Stimulated activated CD4-positive, alpha-beta T cell treated with anti-CD3 and anti-CD28 coated beads, Interleukin-1b, Interleukin-23, amount 100 ng/mL, for 1 hour (primary cell): ENCODE measurements at places on chromosomes 12 and 14.

DNA sequence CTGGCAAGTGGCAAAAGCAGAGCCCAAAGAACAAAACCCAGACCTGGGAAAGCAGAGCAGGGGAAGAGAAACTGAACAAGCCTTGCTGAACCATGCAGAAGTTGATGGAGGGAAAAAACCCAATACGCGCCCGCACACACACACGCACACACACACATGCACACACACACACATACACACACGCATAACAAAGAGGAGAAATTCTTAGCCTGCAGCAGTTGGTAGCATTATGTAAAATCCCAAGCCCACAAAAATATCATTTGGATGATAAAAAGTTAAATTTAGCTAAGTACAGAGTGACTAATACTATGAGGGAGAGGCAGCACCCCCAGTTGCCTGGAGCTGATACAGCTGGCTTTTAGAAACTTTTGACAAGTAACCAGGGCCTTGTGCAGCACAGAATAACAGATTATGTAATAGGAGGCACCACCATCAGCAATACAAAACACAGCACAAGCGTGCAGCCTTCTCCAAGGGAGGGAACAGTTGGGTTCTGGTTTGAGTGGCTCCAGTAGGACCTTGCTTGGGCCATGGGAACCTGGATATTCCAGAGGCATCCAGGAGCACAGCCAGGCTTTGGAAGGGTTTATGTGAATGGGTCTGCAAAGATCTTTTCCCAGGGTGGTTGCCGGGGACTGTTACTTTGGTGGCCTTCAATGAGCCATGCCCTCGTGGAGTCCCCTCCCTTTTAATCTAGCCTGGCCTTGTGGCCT is 35.3 kb downstream of the PITPNM2 start:
- no peak for DNase-seq

- DNase-seq, result no peak
Measured at GRCh38 chr14:75344411-75344810, 65.8 kb downstream of the FOS start.

DNA sequence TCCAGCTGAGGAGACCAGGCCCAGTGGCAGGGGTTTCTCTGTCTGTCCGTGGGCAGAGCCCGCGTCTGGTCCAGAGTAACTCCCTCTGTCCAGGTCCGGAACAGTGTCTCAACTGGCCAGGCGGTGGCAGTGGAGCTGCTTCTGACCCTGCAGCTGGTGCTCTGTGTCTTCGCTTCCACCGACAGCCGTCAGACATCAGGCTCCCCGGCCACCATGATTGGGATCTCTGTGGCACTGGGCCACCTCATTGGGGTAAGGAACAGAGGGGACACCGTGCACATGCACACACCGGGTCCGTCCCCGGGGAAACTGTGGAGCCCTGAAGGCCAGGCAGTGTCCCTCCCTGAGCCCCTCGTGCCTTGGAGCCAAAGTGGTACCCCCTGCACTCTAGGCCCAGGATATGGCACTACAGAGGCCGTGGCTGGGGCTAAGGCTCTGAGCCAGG is 1.5 kb downstream of the AQP6 start:
- no peak for DNase-seq

DNA sequence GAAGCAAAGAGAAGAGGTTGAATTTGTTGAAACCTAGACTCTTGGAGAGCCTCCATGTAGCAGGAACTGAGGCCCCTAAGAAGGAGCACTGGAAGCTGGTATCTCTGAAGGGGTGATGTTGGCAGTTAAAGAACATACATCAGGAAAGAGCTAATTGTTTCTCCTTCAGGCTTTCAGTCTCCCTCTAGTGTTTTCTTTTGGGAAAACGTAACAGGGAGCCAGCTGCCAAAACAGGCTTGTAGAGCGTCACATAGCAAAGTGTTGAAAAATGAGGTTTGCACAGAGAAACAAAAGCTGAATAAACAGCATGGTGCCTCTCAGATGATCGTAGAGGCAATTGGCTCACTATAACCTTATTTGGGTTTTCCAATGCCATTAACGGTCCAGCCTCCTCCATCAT is 46.9 kb upstream of the CAND1 start:
- no peak for DNase-seq

DNA sequence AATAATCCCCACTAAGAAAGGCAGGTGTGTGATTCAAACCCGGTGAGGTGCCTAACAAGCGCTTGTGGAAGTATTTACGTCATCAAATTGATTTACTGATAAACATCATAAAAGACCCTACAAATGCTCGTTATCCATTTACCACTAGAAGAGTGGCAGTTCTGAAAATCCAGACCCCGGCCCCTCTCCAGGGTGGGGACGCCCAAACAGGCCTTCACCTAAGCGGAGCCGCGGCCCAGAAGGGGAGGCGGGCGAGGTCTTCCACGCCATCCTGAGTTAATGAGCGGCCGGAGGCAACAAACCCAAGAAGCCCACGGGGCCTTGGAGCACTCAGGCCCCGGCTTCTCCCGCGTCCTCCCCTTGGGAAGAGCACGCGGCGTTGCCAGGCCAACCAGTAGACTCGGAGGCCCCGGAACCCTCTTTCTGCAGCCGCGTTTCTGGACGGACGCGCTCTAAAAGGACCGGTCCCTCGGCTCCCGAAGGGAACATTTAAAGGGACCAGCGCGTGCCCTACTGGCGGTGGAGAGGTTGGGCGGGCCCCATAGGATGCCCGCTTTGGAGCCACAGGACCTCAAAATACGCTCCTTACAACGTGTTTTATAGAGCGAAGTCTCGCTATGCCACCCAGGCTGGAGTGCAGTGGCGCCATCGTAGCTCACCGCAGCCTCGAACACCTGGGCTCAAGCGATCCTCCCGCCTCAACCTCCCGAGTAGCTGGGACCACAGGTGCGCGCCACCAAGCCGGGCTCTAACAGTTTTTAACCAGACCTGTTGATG is 3.5 kb downstream of the PTPN21 start:
- no peak for DNase-seq

DNA sequence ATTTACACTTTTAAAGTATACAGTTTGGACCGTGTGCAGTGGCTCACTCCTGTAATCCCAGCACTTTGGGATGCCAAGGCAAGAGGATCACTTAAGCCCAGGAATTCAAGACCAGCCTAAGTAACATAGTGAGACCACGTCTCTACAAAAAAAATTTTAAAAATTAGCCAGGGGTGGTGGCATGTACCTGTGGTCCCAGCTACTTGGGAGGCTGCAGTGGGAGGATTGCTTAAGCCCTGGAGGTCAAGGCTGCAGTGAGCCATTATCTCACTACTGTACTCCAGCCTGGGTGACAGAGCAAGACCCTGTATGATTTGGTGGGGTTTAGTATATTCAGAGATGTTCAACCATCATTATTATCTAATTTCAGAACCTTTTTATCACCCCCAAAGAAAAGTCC is 4.7 kb downstream of the EIF4B start:
- DNase-seq, result no peak

- DNase-seq, result no peak
Measured at GRCh38 chr12:116609319-116610114, 50.3 kb downstream of the MAP1LC3B2 start.

DNA sequence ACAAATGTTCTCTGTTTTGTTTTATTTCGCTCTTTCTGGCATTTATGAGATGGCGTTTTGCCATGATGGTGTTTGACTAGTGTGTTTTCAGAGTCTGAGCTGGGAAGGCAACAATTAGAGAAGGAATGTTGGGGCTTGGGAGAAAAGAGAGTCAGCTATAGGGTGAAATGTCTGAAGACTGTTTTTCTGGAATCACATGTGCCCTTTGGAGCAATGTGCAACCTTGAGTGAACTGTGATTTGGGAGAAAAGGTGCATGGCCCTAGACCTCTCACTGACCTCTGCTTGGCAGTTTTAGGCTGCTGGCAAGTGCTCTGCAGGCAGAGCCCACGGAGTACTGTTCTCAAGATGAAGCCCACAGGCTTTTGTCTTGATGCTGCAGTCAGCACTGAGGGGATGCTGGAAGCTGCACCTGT is 379.9 kb upstream of the PDE3A start:
- DNase-seq, result no peak

DNA sequence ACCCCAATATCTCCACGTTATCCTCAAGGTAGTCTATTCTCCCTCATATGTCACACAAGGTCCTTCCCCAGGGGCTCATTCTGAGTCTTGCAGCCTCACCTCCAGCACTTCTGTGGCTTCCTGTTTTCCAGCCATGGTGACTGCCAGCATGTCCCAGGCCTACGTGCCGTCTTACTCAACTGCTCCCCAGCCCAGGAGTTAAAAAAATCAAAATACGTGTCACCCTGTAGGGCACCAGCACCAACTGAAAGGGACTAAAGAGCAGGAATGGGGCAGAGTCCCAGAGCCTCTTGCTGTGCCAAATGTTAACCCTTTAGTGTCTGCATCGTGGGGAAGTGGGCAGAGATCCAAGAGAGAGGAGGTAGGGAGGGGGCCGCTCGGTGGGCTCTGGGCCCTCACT is 37.0 kb upstream of the MED13L start:
- DNase-seq, result no peak

DNA sequence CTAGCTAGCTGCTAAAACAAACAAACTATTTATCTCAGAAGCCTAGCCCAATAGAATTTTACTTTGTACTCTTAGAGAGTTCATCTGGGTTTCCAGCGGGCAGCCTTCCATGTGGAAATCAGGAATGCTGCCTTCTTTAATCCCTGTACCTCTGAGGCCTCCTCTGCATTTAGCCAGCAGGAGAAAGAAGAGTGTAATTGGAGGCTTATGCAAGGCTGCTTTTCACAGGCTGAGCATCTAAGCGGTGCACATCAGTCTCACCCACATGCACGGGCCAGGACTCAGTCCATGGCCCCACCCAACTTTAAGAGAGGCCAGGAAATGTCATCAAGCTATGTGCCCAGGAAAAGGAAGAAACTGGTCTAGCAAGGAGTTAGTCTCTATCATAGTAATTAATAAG is 14.0 kb upstream of the PTGDR start:
- DNase-seq, result no peak

DNA sequence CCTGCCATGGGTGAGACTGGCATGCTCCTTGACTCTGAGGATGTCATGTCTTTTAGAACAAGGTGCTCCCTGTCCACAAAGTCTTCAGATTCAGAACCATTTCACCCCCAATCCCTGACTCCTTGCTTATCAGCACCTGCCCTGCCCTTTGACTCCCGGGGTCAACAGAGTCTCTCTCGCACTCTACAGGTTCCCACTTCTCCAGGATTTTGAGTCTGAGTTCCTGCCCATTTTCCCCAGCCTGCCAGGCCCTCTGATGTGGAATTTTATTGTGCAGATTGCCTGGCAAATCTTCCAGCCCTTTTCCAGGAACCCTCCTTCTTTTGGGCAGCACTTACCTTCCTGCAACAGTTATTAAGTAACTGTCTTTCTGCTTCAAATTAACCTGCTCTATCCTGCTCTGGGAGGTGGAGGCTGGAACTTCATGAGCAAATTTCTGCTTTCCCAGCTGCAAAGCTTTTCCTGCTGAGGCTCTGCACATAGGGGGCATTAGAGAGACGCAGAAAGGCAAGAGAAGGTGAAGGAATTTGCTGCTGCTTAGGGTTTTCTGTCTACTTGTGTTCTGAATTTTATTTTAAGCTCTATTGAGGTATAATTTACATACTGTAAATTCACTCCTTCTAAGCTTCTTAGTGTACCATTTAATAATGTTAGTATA is 259.1 kb downstream of the PCNX1 start:
- DNase-seq, result no peak

DNA sequence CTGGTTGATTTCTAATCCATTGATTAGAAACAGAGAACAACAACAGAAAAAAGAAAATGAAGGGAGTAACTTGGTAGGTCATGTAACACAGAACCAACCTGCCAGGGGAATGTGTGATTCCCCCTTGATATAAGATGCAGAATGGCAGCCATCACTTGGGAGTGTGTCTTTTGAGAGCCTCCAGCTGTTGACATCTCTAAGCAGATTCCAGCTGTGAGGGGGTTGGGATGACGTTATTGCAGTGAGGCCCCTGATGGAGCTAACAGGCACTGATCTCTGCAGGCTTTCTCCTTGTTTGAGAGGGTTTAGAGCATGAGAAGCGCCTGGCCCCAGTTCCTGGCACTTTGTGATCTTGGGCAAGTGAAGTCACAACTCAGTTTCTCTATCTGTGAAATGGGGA is 124.9 kb downstream of the PELI2 start:
- no peak for DNase-seq

- DNase-seq, result no peak
Measured at GRCh38 chr14:32072676-32073075, 4.4 kb upstream of the ARHGAP5 start.

DNA sequence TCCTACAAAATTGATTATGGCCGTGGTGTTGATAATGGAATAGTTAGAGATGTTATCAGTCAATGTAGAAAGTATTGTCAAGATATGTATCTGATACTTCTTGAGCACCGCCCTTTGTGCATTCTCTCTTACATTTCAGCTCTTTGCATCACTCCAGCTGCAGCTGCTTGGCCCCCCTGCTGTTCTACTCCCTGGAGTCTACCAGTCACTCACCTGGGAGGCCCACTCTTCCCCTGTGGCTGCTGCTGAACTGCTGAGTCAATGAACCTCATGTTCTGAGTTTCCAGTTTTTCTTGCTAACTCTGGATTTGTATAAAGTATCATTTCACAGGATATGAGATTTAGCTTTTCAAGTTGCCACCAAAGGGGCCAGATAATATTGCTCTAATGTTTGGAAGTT is 312.8 kb upstream of the SLC16A7 start:
- DNase-seq, result no peak

DNA sequence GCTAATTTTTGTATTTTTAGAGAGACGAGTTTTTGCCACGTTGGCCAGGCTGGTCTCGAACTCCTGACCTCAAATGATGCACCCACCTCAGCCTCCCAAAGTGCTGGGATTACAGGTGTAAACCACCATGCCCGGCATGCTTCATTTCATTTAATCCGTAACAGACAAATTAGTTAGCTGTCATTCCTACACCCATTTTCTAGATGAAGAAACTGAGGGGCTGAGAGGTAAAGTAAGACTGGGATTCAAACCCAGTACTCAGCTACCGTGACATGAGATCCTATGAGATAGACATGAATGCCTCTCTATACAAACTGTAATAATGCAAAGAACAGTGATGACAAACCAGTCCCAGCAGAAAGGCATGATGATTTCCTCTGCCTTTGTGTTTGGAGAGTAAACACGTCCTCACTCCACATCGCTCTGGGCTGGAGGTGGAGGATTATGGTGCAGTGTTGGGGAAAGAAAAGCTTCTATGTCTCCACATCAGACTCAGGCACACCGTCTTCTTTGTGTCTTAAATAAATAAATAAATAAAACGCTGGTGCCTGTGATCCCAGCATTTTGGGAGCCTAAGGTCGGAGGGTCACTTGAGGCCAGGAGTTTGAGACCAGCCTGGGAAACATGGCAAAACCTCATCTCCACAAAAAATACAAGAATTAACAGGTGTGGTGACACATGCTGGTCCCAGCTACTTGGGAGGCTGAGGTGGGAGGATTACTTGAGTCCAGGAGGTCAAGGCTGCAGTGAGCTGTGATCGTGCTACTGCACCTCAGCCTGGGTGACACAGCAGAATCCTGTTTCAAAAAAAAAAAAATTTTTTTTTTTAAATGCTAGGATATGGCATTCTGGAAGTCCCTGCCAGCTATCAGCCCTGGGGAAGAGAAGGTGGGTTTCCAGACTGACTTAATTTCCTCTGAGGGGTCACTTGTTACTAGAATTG is 10.5 kb downstream of the VSX2 start:
- DNase-seq, result no peak

DNA sequence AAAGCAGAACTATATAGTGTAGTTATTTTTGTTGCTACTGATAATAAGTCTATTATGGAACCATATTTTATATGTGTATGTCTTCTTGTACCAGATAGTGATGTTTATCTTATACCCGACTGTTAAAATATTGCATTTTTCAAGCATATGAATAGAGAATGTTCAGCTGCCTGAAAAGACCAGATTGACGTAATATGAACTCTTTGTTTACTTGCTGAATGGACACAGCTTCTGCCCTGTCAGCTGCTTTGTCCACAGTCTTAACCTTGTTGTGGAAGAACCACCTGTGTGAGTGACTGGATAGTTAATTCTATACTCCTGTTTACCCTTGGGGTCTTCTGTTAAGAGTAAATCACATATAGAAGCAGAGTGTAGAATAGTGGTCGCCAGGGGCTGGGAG is 109.3 kb downstream of the LGR5 start:
- DNase-seq, result no peak
